OCI-M1 (cell line): ENCODE measurements at places on chromosomes 7 and 10.

DNA sequence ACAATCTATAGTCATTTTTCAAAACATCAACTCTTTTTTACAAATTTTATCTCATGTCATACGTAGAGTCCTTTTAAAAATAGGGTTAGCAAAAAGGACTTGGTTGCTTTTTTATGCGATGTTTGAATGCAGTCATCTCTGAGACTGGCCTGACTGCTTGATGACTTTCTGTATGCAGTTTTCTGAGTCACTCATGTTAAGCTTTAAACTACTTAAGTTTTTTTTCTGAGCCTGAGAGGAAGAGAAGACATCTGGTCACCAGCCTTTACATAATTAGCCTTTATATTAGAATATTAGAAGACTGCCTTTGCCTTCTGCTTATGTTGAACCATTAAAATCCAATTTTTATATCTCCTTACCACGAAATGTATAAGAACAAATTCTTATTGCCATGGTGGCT, 834.4 kb upstream of the MBL2 start:
- no peak for DNase-seq

- no peak for DNase-seq
Observed at GRCh38 chr7:25117226-25118047, 7.6 kb downstream of the CYCS start.

- DNase-seq = no peak
Observed at GRCh38 chr10:44016589-44017482, 368.1 kb downstream of the CXCL12 start.

- DNase-seq = no peak
Observed at GRCh38 chr7:70313271-70313670, 715.0 kb downstream of the AUTS2 start.

DNA sequence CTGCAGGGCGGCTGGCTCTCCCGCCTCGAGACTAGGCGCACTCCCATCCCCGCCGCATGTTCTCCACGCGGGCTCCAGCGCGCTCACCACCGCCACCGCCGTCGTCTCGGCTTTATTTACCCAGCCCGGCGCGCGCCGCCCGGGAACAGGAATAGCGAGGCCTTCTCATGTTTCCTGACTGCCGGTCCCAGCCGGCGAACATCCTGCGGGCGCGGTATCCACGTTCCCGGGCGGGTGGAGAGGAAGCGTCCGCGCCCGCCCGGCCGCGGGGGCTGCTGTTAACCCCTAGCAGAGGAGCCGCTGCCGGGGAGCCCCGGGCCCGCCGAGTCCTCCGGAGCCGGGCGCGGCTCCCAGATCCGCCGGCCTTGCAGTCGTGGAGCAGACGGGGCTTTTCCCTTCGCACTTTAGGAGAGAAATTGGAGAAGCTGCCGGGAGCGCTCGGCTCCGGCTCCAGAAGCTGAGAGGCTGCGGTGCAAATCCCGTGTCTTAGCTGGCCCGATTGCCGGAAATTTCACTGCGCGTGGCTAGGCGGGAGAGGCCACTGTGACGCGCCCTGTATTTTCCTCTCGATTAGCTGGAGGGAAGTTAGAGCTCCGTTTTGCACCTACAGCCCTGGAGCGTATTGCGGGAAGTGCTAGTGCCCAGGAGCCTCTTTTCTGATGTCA, at the start of gene MKX:
Gene MKX, minus strand, starts transcription at position 88 of the 665 bp plus-strand sequence. CDS start 2,404 bp downstream, outside the sequence.
- DNase-seq = no peak

GRCh38 chr7:154986200-154986945, 16.6 kb downstream of the PAXIP1 start:
- no peak for DNase-seq

- DNase-seq = no peak
Observed at GRCh38 chr10:69866688-69867461, 65.2 kb downstream of the COL13A1 start.

DNA sequence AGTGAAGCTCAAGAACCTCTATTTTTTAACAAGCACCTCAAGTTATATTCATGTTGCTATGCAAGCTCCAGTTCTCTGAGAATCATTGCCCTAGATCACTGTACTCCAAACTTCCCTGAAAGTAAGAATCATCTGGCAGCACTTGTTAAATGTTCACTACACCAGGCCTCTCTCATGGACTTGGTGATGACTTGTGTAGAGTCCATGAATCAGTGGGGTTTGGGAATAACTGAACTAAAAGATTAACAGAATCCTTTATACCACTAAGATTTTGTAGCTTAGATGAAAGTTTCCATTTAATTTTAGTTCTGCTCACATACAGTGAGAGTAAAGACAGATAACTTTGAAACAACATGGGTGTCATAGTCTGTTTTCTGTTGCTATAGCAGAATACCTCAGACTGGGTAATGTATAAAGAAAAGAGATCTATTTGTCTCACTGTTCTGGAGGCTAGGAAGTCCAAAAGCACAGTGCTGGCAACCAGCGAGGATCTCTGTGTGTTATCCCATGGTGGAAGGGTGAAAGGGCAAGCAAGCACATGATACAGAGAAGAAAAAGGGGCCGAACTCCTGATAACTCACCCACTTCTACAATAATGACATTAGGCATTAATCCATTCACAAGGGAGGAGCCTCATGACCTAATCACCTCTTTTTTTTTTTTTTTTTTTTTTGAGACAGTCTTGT, 27.9 kb upstream of the AOAH start:
- no peak for DNase-seq

DNA sequence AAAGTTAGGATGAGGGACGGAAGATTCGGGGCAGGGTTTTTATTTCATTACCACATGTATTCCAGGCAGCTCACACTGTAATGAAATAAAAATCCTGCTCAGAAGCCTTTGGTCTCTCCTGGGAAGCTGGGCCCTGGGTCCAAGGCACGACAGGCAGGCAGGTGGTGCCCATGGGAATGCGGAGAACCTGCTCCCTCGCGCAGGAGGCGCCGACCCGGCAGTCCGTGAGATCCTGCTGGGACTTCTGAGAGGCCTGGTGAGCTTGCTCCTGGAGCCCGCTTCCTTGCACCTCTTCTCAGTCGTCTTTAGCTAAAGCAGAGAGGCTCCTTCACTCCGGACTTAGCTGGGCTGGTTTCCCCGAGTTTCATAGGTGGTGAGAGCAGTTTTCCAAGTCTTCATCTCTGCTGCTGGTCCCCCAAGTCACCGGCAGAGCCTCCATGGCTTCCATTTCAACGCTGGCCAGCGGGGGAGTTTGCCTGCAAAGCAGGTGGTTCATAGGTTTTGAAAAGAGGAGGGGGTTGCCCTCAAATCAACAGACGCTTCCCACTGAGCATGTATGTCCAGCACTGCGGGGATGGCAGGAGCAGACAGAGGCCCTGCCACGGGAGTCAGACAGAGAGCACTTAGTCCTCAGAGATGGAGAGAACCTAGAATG, 24.5 kb downstream of the IL15RA start:
- DNase-seq = no peak

GRCh38 chr7:50866343-50867033, 83.8 kb upstream of the GRB10 start:
- DNase-seq = no peak

DNA sequence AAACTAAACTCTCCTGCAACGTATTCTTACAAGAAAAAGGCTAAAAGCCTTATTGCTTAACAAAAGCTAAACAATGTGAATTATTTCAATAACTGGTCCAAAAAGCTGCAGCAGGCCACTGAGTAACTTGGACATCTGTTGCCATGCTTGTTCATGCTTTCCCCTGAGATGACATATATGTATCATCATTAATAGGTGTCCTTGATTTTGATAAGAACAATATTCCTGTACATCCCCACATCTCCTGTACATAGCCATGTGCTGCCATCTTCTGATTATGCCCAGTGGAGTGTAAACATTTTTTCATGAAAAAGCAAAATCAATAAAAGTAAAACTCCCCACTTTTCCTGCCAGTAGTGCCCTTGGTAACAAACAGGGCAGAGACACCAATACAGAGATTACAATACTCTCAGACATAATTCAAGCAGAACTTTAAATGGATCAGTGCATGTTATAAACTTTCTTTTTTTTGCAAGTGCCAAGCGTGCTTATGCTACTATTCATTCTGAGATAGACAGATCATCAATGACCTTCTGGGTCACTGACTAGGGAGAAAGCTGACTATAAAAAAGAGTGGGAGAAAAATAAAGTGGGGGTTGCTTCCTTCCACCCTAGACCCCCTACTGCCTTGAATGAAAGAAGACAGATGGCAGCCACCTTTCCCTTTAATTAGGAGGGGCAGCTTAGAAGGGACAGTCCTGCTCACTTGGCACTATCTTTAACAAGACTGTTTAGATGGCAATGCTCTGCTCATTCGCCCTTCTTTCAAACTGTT, 205.5 kb upstream of the KLF14 start:
- no peak for DNase-seq

GRCh38 chr7:158498443-158499081, 89.1 kb downstream of the PTPRN2 start:
- DNase-seq = no peak

DNA sequence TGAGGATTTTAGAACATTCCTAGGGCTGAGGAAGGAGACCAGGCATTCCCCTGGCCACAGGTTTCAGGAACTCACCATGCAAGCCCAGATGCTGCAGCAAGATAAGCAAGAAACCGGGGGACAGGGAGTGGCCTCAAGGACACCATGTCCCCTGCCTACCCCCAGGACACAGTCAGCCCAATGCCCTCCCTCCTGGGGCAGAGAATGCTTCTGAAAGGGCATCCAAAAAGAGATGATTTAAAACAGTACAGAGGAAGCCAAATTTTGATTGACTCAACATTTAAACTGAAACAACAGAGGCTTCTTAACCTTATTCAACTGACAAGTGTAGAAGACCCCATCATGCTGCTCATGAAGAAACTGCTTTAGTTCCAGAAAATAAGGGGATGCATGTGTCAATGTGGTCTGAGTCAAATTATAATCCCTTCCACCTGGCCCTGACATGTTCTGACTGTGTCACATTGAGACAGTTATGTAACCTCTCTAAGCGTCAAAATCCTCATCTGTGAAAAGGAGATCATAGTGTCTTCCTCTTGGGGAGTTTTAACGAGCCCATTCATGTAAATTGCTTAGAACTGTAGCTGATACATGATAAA, 60.0 kb downstream of the ICA1 start:
- peak; percentile 11 for DNase-seq

- no peak for DNase-seq
Observed at GRCh38 chr7:118467381-118467780, 242.9 kb downstream of the ANKRD7 start.

GRCh38 chr10:13681095-13681494, 94.3 kb downstream of the PRPF18 start:
- no peak for DNase-seq

DNA sequence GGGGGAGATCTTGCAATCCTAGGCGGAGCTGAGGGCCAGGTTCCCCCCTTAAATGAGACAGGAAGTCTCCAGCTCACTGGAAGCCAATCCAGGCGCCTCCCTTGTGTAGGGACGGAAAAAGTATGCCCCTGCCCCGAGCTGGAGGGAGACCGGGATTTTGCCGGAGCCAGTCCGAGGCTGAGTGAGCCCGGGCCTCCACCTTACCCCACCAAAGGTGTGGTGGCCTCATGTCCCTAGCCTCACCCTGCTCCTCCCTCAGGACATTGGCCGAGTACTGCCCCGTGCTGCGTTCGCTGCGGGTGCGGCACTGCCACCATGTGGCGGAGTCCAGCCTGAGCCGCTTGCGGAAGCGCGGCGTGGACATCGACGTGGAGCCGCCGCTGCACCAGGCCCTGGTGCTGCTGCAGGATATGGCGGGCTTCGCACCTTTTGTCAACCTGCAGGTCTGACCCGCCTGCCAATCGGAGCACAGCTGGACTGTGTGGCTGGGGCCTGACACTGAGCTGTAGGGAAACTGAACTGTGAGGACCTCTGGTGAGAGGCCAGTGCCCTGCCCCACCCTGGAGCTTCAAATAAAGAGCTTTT, 2.0 kb downstream of the FBXL15 start:
- peak; percentile 93 for DNase-seq

- DNase-seq = no peak
Observed at GRCh38 chr7:128164955-128165670, 76.0 kb upstream of the LEP start.

GRCh38 chr10:112384141-112384540, 10.2 kb downstream of the ACSL5 start:
- DNase-seq = no peak
